ENCODE measurements at places on chromosomes 7 and 10.

DNA sequence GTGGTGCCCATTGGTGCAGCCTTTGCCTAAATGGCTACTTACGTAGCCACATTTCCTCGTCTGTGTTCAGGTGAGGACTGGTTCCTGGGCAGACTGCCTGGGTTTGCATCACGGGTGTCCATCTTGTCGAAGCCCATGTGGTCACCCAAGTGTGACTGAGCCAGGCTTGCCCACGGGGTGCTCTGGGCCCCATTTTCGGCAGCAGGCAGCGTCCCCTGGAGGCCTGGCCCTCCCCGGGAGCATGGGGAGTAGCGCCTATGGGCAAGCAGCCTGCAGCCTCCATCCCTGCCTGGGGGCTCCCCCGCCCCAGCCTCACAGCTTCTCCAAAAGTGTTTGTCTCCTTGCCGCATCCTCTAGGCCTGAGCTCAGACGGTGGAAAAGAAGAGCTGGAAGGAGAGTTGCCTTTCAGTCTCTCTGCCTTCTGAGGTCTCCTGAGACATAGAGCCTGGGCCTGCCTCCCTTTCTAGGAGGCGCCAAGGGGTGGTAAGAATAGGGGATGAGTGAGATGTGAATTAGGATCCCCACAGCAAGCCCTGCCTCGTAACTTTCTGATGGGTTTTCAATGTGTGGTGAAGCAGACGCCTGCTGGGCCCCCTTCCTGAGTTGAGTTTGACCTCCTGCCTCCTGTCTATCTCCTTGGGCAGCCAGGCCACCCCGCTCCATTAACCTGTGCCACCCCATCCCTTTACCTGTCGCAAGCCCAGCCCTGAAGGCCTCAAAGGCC, 42.7 kb downstream of the HTRA1 start:
- DNase-seq = no peak

DNA sequence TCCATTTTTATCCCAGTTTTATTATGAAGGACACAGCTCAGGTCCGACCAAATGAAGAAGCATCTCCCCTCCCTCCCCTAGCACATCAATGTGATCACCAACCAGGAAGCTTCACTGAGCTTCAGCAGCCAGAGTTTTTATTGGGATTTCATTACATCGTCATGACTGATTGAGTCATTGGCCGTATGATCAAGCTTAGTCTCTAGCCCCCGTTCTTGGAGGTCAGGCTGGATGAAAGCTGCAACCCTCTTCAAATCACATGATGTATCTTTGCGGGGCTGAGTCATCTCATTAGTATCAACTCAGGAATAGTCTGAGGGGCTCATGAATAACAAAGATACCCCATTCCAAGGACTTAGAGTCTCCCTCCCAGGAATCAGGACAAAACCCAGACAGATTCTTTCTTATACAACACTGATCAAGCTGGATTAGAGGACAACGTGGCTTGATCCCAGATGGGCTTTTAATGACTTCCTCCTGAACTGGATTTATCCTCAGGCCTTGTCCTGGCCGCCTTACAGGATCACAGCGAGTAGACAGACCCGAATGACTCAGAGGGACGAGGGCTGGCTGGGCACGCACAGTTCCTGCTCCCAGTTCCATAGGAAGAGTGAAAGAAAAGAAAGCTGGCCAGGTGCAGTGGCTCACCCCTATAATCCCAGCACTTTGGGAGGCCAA, 14.5 kb downstream of the LIMK1 start:
- DNase-seq = no peak

DNA sequence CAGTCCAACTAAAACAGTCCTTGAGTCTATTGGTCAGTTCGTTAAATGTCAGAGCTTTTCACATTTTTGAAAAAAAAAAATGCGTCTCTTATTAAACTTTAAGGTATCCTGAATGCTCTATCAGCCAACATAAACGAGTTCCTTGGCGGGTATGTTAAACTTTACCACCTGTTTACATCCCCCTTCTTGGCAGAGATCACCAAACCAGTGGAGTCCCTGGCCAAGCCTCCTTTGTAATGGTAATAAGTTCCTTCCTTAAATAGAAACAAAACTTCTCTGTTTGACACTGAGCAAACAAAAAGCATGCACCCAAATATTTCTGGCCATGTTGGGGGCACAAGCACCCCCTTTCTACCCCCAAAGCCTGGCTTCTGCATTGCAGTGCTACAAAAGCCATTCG, 3.2 kb downstream of the TRIL start:
- DNase-seq = no peak

- DNase-seq = no peak
Observed at GRCh38 chr7:461117-461452, 58.6 kb downstream of the PDGFA start.

DNA sequence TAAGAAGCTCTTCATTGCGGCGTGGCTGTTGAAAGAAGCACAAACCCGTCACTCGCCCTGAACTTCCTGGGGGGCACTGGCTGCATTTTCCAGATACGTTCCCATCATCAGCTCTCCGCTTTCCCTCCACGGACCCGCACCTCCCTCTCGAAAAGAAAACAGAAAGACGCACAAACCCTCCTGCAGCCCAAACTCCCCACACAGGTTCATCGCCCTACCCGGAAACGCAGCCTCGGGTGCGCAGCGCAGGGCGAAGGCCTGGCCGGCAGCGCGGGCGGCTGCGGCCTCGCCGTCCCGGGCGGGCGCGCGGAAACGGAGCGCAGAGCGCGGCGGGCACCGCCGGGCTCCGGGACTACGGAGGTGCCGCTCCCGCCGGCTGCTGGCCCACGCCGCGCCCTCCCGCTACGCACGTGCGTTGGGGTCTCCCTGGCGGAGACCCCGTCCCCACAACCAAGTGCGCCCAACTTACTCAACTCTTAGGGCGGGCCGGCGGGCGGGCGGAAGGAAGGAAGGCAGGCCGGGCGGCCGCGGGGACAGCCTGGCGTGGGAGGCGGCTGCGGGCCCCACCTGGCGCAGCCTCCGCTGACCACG, 822 bp downstream of the ZNF800 start:
- DNase-seq = peak; percentile 45

DNA sequence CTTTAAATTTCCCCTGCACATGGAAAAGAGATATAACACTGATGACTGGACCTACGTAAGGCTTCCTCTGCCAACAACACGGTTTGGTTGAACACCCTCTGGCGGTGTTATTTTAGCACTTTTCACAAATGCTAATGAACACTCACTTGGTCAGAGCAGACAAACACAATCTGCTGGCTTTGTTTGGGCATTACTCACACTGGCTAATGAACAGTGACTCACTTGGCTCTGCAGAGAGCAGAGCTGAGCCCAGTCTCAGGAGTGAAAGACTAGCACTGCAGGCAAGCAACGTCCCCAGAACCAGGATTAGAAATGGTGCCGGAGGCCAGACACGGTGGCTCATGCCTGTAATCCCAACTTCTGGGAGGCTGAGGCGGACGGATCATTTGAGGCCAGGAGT, 430.8 kb downstream of the PLXNA4 start:
- no peak for DNase-seq

GRCh38 chr7:22697322-22697859, 29.6 kb upstream of the IL6 start:
- DNase-seq = no peak

DNA sequence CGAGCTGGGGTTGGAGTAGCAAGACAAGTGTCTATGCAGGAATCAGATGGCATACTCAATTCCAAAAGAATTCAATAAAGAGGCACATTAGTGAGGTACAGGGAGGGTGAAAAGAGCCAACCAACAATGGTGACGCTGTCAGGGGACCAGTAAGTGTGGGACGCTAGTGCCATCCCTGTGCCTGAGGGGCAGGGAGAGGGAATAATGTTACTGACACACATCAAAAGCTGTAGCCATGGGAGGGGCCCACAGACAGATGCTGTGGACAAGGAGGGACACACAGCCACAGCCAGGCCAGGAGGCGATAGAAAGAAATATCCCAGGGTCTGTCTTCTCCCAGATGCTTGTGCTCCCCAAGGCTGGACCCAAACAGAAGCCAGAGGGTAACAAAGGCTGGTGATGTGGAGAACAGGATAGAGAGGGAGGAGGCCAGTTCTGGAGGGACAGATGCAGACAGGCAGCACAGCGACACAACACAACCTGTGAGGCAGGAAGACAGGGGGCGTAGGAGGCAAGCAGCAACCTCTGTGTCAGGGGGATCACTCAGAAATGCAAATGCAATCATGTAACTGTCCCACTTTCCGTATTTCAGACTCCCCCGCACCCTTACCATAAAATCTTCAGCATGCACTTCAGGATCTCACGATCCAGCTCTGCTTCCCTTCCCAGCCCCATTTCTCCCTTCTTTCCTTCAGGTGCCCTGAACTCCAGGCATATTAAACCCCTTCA, 240.5 kb upstream of the FZD8 start:
- DNase-seq = no peak

GRCh38 chr7:23462846-23463245, 7.4 kb downstream of the IGF2BP3 start:
- DNase-seq = no peak

GRCh38 chr10:14801723-14802122, 27.0 kb upstream of the FAM107B start:
- no peak for DNase-seq

DNA sequence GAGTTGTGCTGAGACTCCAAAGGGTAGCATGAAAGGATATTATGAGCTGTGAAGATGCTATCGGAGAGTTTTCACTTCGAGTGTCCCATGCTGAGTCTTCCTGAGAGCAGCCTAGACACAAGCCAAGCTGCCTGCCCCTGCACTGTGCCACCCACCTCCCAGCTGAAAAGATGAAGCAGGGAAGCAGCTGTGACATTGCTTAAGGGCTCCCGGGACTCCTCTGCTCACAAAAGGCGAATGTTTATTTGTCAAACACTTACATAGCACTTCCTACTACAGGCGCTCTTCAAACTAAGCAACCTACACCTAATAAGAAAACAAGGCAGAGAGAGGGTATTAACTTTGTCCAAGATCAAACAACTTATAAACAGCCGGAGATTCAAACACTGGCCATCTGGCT, 95.6 kb downstream of the OSBPL3 start:
- DNase-seq = no peak

GRCh38 chr7:22663357-22663718, 63.7 kb upstream of the IL6 start:
- no peak for DNase-seq

DNA sequence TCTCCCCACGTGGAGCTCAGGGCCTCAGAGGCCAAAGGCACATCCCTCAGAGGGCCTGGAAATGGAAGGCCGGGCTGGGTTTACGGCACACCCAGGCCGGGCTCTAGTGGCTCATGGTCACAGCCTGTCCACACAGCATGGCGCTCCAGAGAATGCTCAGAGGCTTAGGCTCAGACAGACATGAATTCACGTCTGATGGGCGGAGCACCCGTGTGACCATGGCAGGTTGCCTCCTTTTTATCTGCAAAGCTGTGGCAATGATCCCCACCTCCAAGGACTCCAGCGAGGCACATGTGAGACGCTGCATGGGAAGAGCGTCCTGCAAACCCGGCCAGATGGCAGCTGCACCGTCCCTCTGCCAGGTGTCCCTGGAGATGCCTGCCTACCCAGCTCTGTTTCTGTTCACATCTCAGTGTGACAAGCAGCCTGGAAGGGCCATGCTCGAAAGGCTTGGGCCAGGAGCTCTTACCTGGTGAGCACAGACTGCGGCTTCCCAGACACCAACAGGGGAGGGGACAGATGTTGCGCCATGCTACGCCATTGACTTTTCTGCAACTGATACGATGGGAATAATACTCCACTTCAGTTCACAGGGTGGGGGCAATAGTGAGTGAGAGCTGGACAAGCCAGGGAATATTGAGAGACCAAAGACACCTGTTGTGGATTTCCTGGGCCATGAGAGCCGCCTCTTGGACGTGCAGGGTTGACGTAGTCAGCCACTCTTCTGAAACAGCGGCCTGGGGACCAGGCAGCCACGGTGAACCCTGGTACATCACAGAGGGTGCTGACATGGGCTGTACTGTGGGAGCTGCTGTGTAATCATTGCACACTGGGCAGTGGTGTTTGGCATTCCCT, 34.4 kb upstream of the FAM20C start:
- no peak for DNase-seq

- no peak for DNase-seq
Observed at GRCh38 chr7:121369462-121369861, 26.6 kb downstream of the FAM3C start.

- DNase-seq = no peak
Observed at GRCh38 chr10:120011359-120012130, 119.0 kb downstream of the SEC23IP start.

- no peak for DNase-seq
Observed at GRCh38 chr7:3896169-3896765, 595.2 kb downstream of the SDK1 start.
